Ovary (tissue), 10 donors: ENCODE measurements at places on chromosomes 12 and 14. TPM values are rescaled to one million over a fixed set of nuclear protein-coding genes. Genes with fewer than 3 reads are reported as not detected.

- no peak for DNase-seq
These were observed 18.5 kb downstream of the BDKRB1 start for GRCh38 chr14:96274543-96274942.

- DNase-seq: no peak
These were observed 185.4 kb downstream of the TMTC2 start for GRCh38 chr12:82872088-82872487.

- no peak for DNase-seq
These were observed 186.1 kb downstream of the FOXG1 start for GRCh38 chr14:28952666-28953065.

- no peak for DNase-seq
These were observed 4.1 kb downstream of the TEP1 start for GRCh38 chr14:20409226-20409625.

DNA sequence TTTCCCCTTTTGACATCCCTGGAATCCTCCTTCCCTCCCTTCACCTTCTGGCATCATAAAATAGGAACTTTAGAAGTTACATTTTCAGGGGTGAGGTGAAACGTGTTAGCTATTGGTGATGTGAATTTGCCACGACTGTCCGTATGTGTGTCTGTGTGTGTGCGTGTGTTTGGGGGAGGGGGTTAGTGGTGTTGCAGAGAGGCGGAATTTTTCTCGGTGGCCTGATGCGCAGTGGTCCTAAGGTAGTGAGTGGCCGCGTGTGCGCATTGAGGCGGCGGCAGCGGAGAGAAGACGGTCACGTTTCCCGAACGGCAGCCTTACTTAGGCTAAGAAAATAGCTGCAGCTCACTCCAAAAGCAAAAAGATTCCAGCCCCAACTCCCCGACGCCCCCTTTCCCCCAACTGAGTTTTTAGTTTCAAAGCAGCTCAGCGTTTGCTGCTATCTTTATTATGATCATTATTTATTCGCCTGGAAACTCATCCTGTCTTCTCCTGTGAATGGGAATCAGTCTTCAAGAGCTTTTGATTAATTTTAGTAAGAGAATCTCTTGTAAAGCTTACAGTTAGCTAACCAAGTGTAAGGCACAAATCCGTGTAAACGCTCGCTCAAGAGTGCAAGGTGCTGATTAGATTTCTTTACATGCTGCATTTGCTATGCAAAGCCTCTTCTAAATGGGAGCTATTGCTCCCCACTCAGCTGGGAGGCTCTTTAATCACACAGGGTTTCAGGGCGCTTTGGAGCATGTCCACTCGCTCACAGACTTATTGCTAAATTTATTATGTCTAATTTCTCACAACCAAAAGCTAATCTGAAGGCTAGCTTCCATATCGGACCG, 4.7 kb downstream of the FLRT2 start:
- peak; percentile 28 for DNase-seq

GRCh38 chr14:90613997-90614396, 202.2 kb downstream of the TTC7B start:
- DNase-seq: no peak

DNA sequence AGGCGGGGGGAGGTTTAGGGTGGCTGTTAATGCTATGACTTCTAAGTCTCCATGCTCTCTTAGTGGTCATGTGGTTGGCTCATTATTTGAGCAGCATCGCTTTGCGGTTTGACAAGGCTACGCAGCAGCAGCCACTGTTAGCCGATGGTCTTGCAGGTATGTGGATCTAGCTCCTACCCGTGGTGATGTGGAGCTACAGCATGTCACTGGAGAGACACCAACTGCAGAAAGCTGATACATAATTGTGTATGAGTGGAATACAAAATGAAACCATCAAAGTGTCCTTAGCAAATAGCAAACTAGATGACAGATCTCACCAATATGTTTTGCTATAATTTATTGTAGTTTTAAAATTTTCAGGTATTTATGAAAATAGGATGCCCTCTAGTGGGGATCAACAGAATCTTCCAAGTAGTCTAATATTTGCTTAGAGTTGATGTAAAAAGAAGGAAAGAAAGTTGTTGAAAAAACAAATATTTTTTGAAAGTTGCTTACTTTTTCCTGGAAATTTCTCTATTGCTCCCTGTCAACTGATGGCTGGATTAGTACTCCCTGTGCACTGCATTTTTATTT, 94.9 kb downstream of the NAV3 start:
- DNase-seq: peak; percentile 77

- peak; percentile 43 for DNase-seq
These were observed 4.3 kb downstream of the IRF2BPL start for GRCh38 chr14:77024171-77024691.

DNA sequence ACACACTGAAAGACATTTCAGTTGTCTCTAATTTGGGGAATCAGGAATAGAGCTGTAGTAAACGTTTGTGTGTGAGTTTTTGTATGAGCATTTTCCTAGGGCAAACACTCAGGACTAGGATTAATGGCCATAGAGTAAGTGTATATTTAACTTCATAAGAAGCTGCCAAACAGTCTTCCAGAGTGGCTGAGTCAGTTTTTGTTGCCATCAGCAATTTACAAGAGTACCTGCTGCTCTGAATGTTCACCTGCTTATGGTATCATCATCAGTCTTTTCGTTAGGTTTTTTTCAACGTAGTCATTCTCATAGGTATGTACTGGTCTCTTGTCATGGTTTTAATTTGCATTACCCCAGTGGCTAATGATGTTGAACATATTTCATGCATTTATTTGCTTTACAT, 30.6 kb upstream of the TRHDE start:
- no peak for DNase-seq

DNA sequence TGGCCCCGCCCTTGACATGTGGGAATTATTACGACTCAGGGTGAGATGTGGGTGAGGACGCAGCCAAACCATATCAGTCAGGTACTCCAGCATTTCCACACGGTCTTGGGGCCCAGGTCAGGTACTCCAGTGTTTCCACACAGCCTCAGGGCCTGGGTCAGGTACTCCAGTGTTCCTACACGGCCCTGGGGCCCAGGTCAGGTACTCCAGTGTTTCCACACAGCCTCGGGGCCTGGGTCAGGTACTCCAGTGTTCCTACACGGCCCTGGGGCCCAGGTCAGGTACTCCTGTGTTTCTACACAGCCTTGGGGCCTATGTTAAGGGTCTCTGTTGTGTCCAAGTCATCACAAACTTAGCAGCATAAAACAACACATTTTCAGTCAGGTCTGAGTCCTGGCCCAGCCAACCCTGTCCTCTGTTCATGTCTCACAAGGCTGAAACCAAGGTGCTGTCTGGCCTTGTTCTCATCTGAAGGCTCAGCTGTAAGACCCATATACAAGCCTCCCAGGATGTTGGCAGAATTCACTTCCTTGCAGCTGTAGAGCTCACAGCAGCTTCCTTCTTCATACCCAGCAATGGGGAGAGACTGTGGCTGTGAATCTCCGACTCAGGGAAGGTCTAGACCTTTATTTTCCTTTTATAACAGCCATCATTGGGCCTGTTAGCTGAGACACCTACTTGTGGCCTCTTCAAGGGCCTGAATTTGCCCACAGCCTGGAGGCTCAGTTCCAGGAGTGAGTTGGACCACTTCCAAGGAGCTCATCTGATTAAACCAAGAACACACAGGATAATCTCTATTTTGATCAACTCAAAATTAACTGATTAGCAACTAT, 107.6 kb upstream of the SFSWAP start:
- DNase-seq: no peak

DNA sequence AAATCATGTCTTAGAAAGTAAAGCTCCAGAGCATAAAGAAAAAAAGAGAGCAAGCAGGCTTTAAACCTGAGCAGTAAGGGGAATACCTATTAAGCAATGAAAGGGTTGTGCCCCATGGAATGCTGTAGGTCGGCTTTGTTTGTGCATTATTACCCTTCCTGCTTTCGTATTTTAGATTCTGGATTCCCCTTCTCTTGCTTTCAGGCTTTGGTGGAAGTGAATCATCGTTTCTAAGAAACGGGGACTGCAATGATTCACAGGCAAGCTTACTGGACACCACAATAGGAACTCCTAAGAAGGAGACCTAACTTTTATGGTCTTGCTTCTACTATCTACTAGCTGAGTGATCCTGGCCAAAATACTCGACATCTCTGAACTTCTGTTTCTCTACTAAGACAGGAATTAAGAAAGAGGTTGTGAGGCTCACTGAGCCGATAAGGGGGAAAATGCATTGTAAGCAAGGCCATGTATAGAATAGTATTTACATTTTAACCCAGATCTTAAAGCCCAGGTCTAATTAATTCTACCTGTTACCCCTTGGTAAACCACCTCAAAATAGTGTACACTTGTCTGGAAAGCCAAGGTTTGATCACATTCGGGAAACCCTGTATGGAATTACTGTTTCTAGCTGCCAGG, 1.2 kb upstream of the BMAL2 start:
- no peak for DNase-seq

- no peak for DNase-seq
These were observed 266.3 kb upstream of the PRKD1 start for GRCh38 chr14:30193845-30194501.

DNA sequence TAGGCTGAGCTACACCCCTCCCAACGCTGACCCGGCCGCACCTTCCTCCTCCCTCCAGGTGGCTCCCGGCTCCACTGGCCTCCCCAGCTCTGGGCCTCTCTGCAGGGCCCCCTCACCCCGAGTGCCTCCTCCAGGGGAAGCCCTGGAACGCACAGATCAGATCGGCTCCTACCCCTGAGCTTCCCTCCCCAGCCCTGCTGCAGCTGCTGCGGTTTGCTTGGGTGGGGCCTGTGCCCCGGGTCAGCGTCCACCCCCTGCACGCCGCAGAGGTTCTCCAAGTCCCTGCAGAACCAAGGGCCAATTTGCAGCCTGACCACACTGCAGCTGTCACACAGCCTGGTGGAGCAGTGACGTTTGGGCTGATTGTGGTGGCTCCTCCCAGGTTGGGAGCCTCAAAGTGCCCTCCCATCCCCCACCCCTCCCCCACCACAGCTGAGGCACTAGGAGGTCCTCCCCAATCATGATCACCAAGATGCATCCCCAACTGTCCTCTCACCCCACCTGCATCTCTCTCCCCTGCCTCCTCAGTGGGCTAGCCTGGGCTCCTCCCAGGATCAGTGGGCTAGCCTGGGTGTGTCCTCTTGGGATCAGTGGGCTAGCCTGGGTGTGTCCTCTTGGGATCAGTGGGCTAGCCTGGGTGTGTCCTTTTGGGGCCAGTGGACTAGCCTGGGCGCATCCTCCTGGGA, 12.8 kb upstream of the FBRSL1 start:
- no peak for DNase-seq

DNA sequence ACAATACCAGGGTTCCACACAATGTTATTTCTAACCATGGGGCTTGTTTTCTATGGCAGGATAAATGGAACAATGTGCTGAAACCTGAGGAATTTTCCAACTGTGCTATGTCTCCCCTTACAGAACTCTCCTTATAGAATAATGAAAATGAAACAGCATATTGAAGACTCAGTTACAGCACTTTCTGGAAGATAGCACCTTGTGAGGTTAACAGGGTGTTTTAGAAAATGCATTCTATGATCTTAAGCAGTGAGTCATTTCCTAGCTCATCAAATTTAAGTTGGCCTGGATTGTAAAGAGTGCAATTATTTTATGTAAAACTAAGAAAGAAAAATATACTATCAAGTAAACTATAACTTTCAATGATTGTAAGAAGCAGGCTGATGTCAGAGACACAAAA, 60.1 kb upstream of the CNTN1 start:
- DNase-seq: no peak

DNA sequence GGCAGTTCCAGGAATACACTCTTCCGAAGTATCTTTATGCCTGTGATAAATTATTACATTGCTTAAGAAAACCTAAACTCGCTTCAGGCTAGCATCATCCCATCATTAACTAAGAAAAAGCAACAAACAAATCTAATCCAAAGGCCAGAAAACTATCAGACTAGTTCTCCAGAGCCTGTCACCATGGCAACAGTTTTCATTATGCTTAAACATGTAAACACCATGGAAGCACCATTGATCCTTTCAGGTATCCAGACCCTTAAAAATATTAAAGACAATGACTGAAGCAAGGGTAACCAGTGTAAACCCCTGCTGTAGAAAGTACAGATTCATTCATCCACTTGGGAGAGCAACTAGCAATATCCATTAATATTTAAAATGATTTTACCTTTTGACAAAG, 9.8 kb downstream of the DAD1 start:
- DNase-seq: no peak

DNA sequence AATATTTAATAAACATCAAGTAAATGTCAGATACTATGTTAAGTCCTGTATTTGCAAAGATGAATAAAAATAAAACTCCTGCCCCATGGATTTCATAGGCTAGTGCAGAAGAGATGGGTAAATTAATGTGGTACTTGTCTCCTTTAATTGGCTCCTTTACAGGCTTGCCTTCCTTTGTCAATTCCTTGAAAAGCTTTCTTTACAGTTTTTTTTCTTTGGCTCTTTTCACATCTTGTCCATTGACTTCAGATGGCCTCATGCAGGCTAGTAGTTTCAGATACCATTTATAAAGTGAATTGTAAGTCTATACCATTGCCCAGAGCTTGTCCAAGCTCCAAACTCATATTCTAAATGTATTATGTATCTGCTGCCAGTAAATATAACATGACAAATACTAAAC, 128.7 kb upstream of the GARIN2 start:
- DNase-seq: no peak

DNA sequence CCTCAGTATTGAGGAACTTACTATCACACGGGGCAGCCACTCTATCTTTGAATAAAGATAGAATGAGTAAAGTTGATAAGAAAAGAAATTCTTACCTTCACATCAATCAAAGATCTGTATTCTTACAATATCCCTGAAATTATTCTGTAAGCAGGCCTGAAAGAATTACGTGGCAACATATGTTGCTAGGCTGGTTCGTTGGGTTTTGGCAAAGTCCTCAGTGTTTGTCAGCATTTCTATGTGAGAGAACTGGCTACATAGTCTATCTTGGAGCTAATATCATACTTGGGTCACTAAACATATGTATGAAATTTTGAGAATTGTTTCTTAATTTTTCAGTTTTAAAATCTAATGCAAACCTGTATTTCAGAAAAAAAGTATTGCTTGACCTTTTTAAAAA, 412.2 kb upstream of the GARIN6 start:
- DNase-seq: no peak

DNA sequence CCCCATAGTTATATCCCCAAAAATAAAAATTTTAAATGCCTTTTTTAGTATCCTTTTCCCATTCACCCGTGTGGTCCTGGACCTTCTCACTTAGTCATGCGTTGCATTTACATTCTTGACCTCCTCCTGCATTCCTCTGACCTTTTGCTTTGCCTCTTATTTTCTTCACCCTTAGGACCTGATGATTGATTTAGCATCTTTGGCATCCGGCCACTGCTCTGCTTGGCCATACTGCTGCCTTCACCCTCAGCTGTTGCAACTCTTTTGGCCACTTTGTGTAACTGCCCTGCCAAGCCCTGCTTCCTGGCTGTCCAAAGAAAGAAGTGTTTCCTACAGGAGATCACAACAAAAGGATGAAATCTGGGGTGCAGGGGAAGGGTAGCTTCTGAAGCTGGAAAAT, 48.8 kb upstream of the SLC38A4 start:
- no peak for DNase-seq

Gene WDHD1
- total RNA-seq: 3.3 TPM

Gene CEBPE
- total RNA-seq: not detected

Gene SYCP3
- total RNA-seq: not detected

Gene CCDC198
- total RNA-seq: 1.3 TPM

Gene ART4
- 0.24 TPM for total RNA-seq

Gene DHRS2
- 1.6 TPM for total RNA-seq

Gene ASB8
- total RNA-seq: 18.8 TPM

Gene ING4
- 39.9 TPM for total RNA-seq

Gene P2RX2
- total RNA-seq: not detected
